ENCODE measurements at places on chromosomes 7 and 10.

DNA sequence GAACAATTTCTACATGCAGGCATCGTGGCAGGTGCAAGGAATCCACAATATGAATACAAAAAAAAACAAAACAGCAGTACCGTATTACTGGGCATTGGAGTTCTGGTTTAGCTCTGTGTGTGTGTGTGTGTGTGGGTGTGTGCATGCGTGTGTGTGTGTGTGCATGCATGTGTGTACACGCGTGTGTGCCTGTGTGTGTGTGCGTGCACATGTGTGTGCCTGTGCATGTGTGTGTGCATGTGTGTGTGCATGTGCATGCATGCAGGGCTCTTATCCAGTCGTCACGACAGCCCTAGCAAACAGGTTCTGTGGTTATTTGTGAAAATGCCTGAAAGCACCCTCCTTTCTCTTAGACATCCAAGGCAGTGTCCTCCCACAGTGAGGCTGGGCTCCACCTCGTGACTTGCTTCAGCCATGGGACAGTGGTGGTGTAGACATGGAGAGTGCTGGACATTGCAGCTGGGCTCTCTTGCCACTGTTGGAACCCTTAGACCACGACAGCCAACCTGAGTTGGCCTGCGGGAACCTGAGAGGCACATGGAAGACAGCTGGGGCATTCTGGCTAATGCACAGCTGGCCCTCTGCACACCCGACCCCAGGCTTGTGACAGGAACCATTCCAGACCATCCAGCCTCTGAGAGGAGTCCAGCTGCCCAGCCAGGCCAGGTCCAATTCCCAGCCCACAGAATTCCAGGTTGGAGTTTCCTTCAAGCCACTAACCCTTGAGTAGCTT, 173.4 kb upstream of the SHH start:
- no peak for DNase-seq

- no peak for DNase-seq
These were observed 26.0 kb downstream of the DOCK4 start for GRCh38 chr7:112180223-112180622.

DNA sequence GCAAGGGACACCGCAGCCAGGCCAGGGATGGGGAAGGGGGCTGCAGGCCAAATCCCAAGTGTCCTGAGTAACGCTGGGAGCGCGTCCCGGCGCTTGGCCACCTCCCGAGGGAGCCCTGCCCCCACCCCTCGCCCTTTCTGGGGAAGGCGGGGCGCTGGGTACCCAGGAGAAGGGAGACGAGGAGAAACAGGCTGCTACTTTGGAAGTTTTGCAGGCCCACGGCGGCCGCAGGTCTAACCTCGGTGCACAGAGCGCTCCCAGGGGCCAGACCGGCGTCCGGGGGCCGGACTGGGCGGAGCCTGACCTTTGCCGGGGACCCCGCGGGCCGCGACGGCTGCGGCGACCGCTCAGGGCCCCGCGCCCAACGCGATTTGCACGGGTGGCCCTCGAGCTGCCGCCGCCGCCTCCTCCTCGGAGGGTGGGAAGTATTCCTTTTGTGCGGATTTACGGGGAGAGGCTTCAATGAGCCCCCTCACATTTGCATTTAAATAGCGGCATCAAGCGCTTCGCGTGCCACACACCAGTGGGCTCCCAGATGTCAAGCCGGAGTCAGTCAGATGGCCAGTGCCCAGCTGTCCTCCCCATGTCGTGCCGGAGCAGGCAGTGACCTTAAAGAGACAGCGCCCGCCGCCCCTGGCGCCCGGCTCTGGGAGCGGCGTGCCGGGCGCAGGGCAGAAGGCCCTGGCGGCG, 3.0 kb upstream of the EBF3 start:
- no peak for DNase-seq

- no peak for DNase-seq
These were observed 71.5 kb upstream of the PPP2R2D start for GRCh38 chr10:131829156-131829930.

DNA sequence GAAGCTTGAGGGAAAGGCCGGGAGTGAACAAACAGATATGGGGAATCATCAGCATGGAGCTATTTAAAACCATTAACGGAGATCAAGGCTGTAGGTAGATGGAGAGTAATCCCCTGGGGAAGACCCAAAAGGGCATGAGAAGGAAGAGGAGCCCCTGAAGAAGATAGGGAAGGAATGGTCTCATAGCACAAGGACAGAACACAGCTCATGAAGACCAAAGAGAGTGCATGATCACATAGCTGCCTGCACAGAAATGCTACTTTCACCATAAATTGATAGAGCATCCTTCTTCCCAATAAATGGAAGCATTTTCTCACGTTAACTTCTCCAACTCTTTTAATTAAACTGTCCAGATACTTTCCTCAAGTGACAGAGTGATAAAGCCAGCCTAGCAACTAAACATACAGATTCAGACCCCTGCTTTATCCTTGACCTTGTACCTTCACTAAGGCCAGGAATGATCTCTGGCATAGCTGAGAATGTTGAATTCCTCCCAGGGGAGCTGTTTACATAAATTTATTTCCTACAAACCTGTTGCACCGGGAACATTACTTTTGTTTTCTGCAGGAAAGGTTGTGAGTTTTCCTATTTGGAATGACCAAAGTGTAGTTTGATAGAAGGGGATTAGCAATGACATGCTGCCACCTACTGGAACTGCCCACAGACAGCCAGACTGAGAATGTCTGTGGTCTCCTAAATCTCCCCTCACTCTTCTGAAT, 110.8 kb upstream of the LRGUK start:
- DNase-seq = no peak

DNA sequence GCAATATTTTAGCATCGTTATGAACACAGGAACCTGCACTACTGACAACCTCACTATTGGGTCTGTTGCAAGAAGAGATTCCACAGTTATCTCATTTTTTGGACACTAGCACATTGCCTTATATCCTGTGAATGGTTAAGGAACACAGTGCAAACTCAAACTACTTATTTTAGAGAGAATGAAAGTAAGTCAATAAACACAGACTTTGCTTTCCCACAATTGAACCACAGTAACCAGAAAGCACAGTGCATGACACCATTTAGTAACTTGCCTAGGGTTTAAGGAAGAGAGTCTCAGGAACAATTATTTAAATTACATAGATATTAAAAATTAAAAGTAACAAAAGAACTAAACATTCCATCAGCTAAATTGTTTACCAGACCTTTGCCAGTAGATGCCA, 468.8 kb downstream of the ZWINT start:
- no peak for DNase-seq

DNA sequence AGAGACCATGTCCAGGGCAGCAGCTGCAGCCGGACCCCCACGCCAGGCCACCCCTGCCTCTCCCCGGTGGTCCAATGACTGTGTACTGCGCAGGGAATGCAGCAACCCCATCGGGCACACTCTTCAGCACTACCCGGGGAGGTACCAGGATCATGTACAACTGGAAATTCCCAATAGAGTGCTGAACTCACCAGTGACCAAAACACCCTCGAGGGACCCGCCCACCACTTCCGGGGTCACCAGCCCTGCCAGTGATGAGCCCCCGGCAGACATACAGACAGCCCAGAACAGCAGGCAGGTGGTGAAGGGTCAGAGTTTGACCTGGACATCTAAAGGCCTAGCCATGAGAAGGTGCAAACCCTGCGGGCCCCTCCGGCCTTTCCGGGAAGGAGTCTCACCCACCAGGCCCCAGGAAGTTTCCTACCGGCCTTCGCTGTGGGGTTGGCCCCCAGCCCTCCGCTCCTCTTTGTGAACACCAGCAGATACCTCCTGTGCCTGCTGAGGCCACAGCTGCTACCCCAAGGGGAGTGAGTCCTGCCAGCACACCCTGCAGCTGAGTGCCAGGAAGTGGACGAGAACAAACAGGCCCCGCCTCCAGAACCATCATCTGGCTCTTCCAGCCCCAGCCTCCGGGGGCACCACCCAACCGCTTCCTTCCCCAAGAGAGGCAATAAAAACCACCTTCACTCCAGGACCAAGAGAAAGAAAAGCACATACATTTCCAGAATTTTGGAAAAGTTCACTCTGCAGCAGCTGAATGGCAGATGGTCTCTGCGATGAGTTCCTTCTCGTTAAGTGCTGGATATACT, 5.0 kb upstream of the ANKRD61 start:
- peak; percentile 24 for DNase-seq

- DNase-seq = no peak
These were observed 448.2 kb upstream of the AUTS2 start for GRCh38 chr7:69149804-69150782.

DNA sequence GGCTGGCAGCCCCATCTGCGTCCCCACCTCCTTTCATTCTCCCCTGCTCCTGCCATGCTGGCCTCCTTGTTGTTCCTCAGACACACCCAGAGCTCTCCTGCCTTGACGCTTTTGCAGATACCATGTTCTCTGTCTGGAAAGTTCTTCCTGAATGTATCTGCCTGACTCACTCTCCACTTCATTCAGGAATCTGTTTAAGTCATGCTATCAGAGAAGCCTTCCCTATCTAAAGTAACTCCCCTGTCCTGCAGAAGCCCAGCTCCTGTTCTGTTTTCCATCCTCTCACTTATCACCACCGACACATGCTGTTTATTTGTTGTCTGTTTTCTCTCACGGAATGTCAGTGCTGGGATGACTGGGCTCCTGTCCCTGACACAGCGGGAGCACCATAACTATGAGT, 82.0 kb downstream of the AFAP1L2 start:
- DNase-seq = no peak

- no peak for DNase-seq
These were observed 460.6 kb downstream of the DNAJB6 start for GRCh38 chr7:157797361-157797760.

GRCh38 chr10:61958805-61959204, 57.3 kb downstream of the ARID5B start:
- no peak for DNase-seq

GRCh38 chr7:81584667-81585066, 185.2 kb downstream of the HGF start:
- DNase-seq = no peak

GRCh38 chr7:44489955-44490350, 505 bp downstream of the NUDCD3 start:
- DNase-seq = peak; percentile 13

All from stimulated activated CD8-positive, alpha-beta memory T cell treated with anti-CD3 and anti-CD28 coated beads, Interleukin-15, amount 100 ng/mL, for 24 hours (primary cell).